ENCODE measurements at places on chromosomes 1 and 21. TPM values are rescaled to one million over a fixed set of nuclear protein-coding genes. Genes with fewer than 3 reads are reported as not detected.

GRCh38 chr1:47659146-47659545 is 221.3 kb downstream of the FOXD2 start:
- no peak overlapping the region for H3K4me3 ChIP-seq
- H3K27ac ChIP-seq = no peak overlapping the region
- H3K27me3 ChIP-seq = no peaks in the 10 kb centered on the region

The NUP210L gene
- total RNA-seq = 0.09 TPM

The SIPA1L2 gene
- 60.1 TPM for total RNA-seq

GRCh38 chr1:231827337-231828105 is 200.9 kb downstream of the DISC1 start:
- H3K4me1 ChIP-seq = peaks cover 17% of the 10 kb centered on the region
- DNase-seq = no peak
- H3K27me3 ChIP-seq = no peaks in the 10 kb centered on the region
- H3K36me3 ChIP-seq = no peaks in the 10 kb centered on the region

The BNIPL gene
- total RNA-seq = 2.8 TPM

GRCh38 chr1:26701266-26701994 is 5.6 kb downstream of the ARID1A start:
- H3K4me1 ChIP-seq = peaks cover 7% of the 10 kb centered on the region
- no peaks in the 10 kb centered on the region for H3K27me3 ChIP-seq
- no peak overlapping the region for H3K4me3 ChIP-seq
- H3K27ac ChIP-seq = no peak overlapping the region

The NBPF4 gene
- not detected for total RNA-seq

GRCh38 chr1:64687725-64688327 is 57.0 kb upstream of the RAVER2 start:
- H3K4me3 ChIP-seq = no peak overlapping the region
- H3K36me3 ChIP-seq = peaks cover 18% of the 10 kb centered on the region
- no peaks in the 10 kb centered on the region for H3K27me3 ChIP-seq
- peak overlapping the region; percentile 67 for H3K27ac ChIP-seq
- no peak for DNase-seq

GRCh38 chr1:93828367-93828755 is 50.6 kb downstream of the DNTTIP2 start:
- H3K36me3 ChIP-seq = no peaks in the 10 kb centered on the region
- no peaks in the 10 kb centered on the region for H3K4me1 ChIP-seq
- no peak overlapping the region for H3K27ac ChIP-seq
- no peak for DNase-seq
- H3K4me3 ChIP-seq = no peak overlapping the region

- H3K4me3 ChIP-seq = no peak overlapping the region
- no peaks in the 10 kb centered on the region for H3K4me1 ChIP-seq
- DNase-seq = no peak
These were observed 103.7 kb downstream of the PRDM2 start for GRCh38 chr1:13803546-13804239.

The PRRX1 gene
- 37.5 TPM for total RNA-seq

GRCh38 chr1:222539951-222540597 is 7.8 kb downstream of the HHIPL2 start:
- H3K27ac ChIP-seq = no peak overlapping the region
- no peaks in the 10 kb centered on the region for H3K4me1 ChIP-seq
- no peak for DNase-seq
- H3K27me3 ChIP-seq = no peaks in the 10 kb centered on the region
- no peak overlapping the region for H3K4me3 ChIP-seq
- no peaks in the 10 kb centered on the region for H3K36me3 ChIP-seq

The LCK gene
- 3.5 TPM for total RNA-seq

DNA sequence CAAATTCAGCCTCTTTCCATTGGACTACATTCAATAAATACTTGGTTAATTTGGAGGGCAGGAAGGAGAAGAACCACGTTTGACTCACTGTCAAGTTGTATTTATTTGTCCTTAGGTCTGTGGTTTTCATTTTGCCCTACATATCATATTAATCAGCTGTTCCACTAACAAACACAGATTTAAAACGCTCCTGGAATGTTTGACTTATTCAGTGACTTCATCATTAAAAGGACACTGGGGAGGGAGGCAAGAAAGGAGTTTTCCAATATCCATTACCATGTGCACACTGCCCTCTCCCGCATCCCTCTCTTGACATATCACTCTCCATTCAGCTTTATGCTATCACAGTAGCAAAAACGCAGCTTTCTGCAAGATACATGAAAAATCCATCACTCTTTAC is 98.2 kb upstream of the C1orf87 start:
- no peaks in the 10 kb centered on the region for H3K27me3 ChIP-seq
- no peak for DNase-seq
- H3K4me1 ChIP-seq = no peaks in the 10 kb centered on the region
- H3K27ac ChIP-seq = no peak overlapping the region
- H3K36me3 ChIP-seq = no peaks in the 10 kb centered on the region
- H3K4me3 ChIP-seq = no peak overlapping the region

DNA sequence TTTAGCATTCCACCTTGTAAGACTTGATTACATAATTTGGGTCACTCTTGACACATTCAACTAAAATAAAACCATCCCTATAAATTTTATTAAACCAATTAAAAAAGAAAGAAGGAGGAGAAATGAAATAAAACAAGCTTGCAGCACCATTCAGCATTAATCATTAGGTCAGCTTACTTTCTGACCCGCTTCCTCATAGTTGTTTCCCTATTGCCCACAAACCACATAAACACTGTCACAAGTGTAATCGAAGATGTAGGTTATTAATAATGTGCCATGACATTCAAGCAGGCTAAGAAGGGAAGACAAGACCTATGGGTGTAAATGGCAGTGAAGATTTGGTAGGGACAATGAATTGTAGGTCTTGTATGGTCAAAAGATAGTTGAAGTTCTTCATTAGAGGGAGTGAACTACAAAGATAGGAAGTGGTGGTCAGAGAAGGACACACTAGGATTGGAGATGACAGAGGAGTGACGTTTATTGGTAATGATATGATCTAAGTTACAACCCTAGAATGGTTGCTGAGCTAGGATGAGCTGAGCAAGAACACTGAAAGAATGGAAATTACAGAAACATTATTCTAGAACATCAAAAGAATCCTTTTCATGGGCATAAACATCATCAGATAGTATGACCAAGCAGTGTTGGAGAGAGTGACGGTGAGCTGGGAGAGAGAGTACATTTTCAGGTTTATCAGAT is 231.5 kb downstream of the KCNT2 start:
- H3K27me3 ChIP-seq = no peaks in the 10 kb centered on the region
- H3K36me3 ChIP-seq = no peaks in the 10 kb centered on the region
- H3K4me3 ChIP-seq = no peak overlapping the region
- H3K27ac ChIP-seq = no peak overlapping the region
- no peak for DNase-seq
- H3K4me1 ChIP-seq = no peaks in the 10 kb centered on the region

The PRMT2 gene
- total RNA-seq = 114 TPM

DNA sequence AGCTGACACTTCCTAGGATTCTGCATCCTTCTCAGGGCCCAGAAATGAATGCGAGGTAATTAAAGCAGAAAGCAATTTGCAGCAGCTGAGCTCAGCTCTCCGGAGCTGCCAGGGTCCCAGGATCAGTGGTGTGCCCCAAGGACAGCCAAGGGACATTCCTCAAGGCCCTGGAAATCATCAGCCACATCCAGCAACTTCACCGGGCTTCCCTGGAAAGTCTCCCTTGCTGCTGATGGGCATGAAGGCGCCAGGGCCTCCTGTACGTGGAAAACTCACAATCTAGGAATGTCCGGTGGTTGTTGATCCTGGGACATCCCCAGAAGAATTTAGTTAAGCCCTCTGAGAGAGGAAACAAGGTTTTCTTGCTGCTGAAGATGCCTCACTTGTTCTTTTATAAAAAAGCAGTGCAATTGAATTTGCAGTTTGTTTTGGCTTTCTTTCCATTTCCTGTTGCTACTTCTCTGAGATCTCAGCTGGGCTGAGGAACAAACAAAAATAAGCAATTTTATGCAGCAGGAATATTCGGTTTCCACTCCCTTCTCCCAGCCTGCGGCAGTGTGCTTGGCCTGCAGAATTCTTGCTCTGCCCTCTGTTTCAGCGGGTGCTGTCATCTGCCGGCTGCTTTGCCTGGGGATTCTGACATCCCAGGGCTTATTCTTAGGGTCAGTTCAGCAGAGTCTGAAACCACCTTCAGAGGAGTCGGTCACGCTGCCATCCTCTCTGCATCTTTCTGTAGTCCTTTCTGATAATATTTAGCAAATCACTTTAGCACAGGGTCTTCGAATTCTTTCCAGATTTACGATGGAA is 85.9 kb downstream of the TCP10L start:
- H3K27me3 ChIP-seq = no peaks in the 10 kb centered on the region
- peaks cover 9% of the 10 kb centered on the region for H3K36me3 ChIP-seq
- no peak for DNase-seq
- H3K27ac ChIP-seq = peak overlapping the region; percentile 2
- H3K4me1 ChIP-seq = peaks cover 2% of the 10 kb centered on the region

DNA sequence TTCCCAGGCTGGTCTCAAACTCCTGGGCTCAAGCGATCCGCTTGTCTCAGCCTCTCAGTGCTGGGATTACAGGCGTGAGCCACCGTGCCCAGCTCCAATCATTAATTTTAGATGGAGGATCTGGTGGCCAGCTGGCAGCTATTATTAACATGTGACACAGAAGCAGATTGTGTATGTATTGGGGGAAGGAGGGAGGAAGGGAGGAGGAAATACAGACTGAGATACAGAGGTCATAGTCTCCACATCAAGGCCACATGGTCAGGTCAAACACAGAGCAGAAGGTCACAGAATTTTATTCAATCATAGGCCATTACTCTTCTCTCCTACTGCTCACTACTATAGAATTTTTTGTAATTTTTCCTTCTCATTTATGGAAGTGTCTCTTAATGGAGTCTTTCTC is 57.9 kb upstream of the ADORA3 start:
- no peak overlapping the region for H3K27ac ChIP-seq
- H3K27me3 ChIP-seq = no peaks in the 10 kb centered on the region
- no peaks in the 10 kb centered on the region for H3K36me3 ChIP-seq
- no peak for DNase-seq
- peaks cover 8% of the 10 kb centered on the region for H3K4me1 ChIP-seq

DNA sequence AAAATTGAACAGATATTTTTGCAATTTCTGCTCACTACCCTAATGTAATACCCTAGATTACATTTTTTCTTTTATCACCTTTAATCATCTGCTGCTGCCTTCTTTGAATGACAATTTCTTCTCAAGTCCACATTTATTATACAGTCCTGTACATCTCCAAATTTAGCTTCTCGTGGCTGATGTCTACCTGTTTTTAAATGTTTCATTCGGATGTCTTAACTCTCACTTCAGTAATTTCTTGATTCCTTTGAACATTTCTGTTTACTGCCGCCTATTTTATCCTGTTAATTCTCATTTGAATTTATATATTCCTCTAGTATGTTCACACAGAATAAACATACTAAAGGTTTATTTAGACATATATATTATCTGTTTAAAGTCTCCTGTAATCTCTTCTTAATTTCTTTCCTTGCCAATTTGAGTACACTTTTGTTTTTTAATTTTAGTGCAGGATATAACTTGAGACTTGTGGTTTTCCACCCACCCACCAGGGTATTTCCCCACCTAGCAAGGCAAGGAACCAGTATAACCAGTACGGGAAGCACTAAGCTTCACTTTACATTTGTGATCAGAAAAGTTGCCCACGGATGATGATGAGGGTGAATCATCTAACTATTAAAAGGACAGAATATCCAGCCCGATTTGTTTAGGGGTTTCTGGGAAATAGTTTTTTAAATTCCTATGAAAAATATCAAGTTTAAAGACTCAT is 12.7 kb downstream of the INSL5 start:
- no peaks in the 10 kb centered on the region for H3K4me1 ChIP-seq
- H3K4me3 ChIP-seq = no peak overlapping the region
- no peak for DNase-seq
- no peaks in the 10 kb centered on the region for H3K36me3 ChIP-seq
- H3K27ac ChIP-seq = no peak overlapping the region

DNA sequence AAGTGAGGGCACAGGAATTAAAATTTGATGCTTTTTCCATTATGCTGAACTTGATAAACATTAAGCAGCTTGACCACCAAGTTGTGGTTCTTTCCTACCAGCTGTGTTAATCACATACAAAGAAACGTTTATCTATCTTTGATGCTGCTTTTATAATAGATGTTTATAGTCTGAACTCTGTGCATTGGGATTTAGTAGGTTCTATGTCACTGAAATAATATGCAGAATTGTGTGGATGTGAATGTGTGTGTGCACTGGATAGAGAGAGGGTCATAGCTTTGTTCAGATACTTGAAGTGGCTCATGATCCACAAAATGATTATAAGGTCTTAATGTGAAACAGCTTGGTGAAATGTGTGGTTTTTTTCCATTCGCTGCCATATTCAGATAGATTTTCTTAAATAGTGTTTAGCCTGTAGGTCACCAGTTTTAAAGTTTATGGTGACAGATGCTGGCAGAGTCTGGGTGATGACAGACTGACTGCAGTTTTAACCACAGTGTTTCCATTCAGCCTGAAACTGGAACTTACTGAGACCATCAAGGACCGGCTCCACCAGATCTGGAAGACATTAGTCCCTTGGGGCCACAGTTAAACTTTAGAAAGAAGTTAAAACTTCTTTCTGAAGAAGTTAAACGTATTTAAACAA is 10.2 kb downstream of the DDI2 start:
- peaks cover 12% of the 10 kb centered on the region for H3K4me1 ChIP-seq
- no peak overlapping the region for H3K4me3 ChIP-seq
- no peaks in the 10 kb centered on the region for H3K27me3 ChIP-seq
- peaks cover 8% of the 10 kb centered on the region for H3K36me3 ChIP-seq

GRCh38 chr1:226644541-226645176 is 94.4 kb downstream of the ITPKB start:
- H3K36me3 ChIP-seq = peaks cover 29% of the 10 kb centered on the region
- H3K4me1 ChIP-seq = no peaks in the 10 kb centered on the region
- H3K27me3 ChIP-seq = no peaks in the 10 kb centered on the region
- no peak overlapping the region for H3K4me3 ChIP-seq
- H3K27ac ChIP-seq = no peak overlapping the region

DNA sequence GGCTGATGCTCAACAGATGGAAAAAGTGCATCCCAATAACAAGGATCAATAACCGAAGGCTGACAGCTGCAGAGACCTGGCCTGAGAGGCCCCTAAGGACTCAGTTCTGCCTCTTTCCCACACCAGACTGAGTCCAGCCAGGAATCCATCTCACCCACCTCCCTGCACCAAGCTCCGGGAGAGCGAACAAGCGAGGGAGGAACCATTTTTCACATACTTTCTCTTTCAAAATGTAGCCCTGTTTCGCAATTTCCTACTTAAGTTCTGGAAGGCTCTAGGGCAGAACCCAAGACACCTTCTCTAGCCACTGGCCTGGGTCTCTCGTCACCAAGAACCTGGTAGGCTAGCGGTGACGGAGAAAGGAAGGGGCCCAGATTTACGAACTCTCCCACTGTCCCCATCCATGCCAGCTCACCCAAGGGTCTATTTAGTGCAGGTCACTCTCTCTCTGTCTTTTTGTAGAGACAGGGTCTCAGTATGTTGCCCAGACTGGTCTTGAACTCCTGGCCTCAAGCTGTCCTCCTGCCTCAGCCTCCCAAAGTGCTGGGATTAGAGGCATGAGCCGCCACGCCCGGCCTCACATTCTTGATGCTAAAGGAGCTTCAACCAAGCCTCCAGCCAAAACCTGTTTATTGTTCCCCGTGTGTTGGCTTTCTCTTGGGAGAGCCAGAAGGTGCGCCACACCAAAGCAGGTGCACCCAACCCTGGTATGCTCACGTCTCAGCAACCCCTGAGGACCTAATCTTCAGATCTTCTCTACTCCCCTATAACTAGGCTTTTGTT is 10.9 kb upstream of the GNL2 start:
- peak; percentile 53 for DNase-seq
- H3K27me3 ChIP-seq = no peaks in the 10 kb centered on the region
- no peaks in the 10 kb centered on the region for H3K36me3 ChIP-seq
- H3K27ac ChIP-seq = peak overlapping the region; percentile 32
- H3K4me3 ChIP-seq = no peak overlapping the region
- H3K4me1 ChIP-seq = no peaks in the 10 kb centered on the region

The RRP1B gene
- total RNA-seq = 18.1 TPM
